ENCODE measurements at places on chromosomes 7 and 10. TPM values are rescaled to one million over a fixed set of nuclear protein-coding genes. Genes with fewer than 3 reads are reported as not detected.
A peak's percentile ranks its signal among the peaks of the same experiment; 100 is the strongest.

GRCh38 chr7:132090444-132090843, 485.8 kb downstream of the PLXNA4 start:
- H3K36me3 ChIP-seq = no peaks in the 10 kb centered on the region
- H3K27ac ChIP-seq = no peak overlapping the region
- no peak overlapping the region for H3K4me3 ChIP-seq
- H3K4me1 ChIP-seq = no peaks in the 10 kb centered on the region

GRCh38 chr10:56178210-56178609, 182.8 kb downstream of the ZWINT start:
- H3K4me1 ChIP-seq = no peaks in the 10 kb centered on the region
- H3K27me3 ChIP-seq = no peaks in the 10 kb centered on the region
- no peak overlapping the region for H3K4me3 ChIP-seq
- no peaks in the 10 kb centered on the region for H3K36me3 ChIP-seq
- DNase-seq = no peak

GRCh38 chr10:74058658-74059057, 60.7 kb downstream of the VCL start:
- DNase-seq = no peak
- H3K27ac ChIP-seq = no peak overlapping the region
- H3K4me1 ChIP-seq = peaks cover 64% of the 10 kb centered on the region
- H3K36me3 ChIP-seq = peaks cover 10% of the 10 kb centered on the region
- no peaks in the 10 kb centered on the region for H3K27me3 ChIP-seq
- no peak overlapping the region for H3K4me3 ChIP-seq

GRCh38 chr10:83539528-83540308, 599.6 kb upstream of the GHITM start:
- peak overlapping the region; percentile 57 for H3K27ac ChIP-seq
- no peak overlapping the region for H3K4me3 ChIP-seq
- DNase-seq = no peak
- H3K4me1 ChIP-seq = no peaks in the 10 kb centered on the region
- H3K27me3 ChIP-seq = no peaks in the 10 kb centered on the region

GRCh38 chr7:52498366-52498765, 537.1 kb upstream of the POM121L12 start:
- no peaks in the 10 kb centered on the region for H3K36me3 ChIP-seq
- no peak overlapping the region for H3K27ac ChIP-seq

DNA sequence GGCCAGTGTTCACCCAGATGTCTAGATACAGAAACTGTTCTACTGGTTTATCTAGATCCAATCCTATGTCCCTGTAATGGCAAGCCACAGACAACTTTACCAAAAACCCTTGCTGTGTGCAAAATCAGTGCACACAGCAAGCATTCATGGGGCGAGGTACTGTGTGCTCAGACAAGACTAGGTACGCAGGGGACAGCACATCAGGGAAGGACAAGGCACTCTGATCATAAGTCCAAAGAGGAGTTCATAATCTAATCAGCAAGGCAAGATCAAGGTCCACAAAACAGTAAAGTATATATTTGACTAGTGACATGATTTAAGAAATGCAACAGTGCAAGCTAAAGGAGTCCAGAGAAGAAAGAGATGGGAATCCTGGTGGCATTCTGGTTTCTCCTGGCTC, 25.9 kb downstream of the KCNMA1 start:
- H3K4me1 ChIP-seq = peaks cover 90% of the 10 kb centered on the region
- no peak overlapping the region for H3K4me3 ChIP-seq
- no peaks in the 10 kb centered on the region for H3K36me3 ChIP-seq
- no peaks in the 10 kb centered on the region for H3K27me3 ChIP-seq

- H3K27me3 ChIP-seq = no peaks in the 10 kb centered on the region
- H3K4me1 ChIP-seq = no peaks in the 10 kb centered on the region
- H3K4me3 ChIP-seq = no peak overlapping the region
- no peak overlapping the region for H3K27ac ChIP-seq
- no peaks in the 10 kb centered on the region for H3K36me3 ChIP-seq
Measured at GRCh38 chr7:113179313-113179712, 61.0 kb upstream of the SMIM30 start.

VSTM4 gene
- 11.8 TPM for total RNA-seq

TSPAN15 gene
- 59.4 TPM for total RNA-seq

MLXIPL gene
- total RNA-seq = 6.5 TPM

STAMBPL1 gene
- total RNA-seq = 8.6 TPM

SMKR1 gene
- total RNA-seq = 0.33 TPM

UPP1 gene
- 7.1 TPM for total RNA-seq
